IgD-negative memory B cell (primary cell): ENCODE measurements at places on chromosomes 16 and 17. TPM values are rescaled to one million over a fixed set of nuclear protein-coding genes. Genes with fewer than 3 reads are reported as not detected.

The ZDHHC1 gene
- polyA plus RNA-seq: 0.33 TPM

The CD300E gene
- polyA plus RNA-seq: 0.11 TPM

The KRTAP9-3 gene
- not detected for polyA plus RNA-seq

The PIMREG gene
- polyA plus RNA-seq: not detected

The NDRG4 gene
- polyA plus RNA-seq: 0.81 TPM

The HBA1 gene
- 12.1 TPM for polyA plus RNA-seq

The TENT4B gene
- 3.4 TPM for polyA plus RNA-seq

The BLTP2 gene
- polyA plus RNA-seq: 41.4 TPM

The CMTM2 gene
- not detected for polyA plus RNA-seq

The TEX19 gene
- polyA plus RNA-seq: 0.36 TPM

The FAM20A gene
- not detected for polyA plus RNA-seq

The EMC6 gene
- polyA plus RNA-seq: 81.8 TPM

The CPHXL2 gene
- 0.18 TPM for polyA plus RNA-seq

The ZNF319 gene
- 11.0 TPM for polyA plus RNA-seq

The RAMP2 gene
- not detected for polyA plus RNA-seq

The NEUROD2 gene
- not detected for polyA plus RNA-seq

The MYL11 gene
- polyA plus RNA-seq: 1.7 TPM

The SLC7A6OS gene
- 28.2 TPM for polyA plus RNA-seq

The COX6A2 gene
- not detected for polyA plus RNA-seq

The ERN2 gene
- polyA plus RNA-seq: not detected

The MTMR4 gene
- 37.0 TPM for polyA plus RNA-seq

The OSGIN1 gene
- polyA plus RNA-seq: 0.46 TPM

The IL21R gene
- 2.2 TPM for polyA plus RNA-seq

The CIAPIN1 gene
- 41.2 TPM for polyA plus RNA-seq

The CES3 gene
- 0.35 TPM for polyA plus RNA-seq

The DPEP1 gene
- polyA plus RNA-seq: not detected

The DNAI2 gene
- not detected for polyA plus RNA-seq

The NPIPB8 gene
- polyA plus RNA-seq: not detected

The RAI1 gene
- polyA plus RNA-seq: 3.0 TPM

The IRF8 gene
- 718 TPM for polyA plus RNA-seq

The PHF12 gene
- 11.6 TPM for polyA plus RNA-seq

The TBC1D3 gene
- polyA plus RNA-seq: not detected

The NOD2 gene
- polyA plus RNA-seq: 0.86 TPM

The JMJD8 gene
- 51.0 TPM for polyA plus RNA-seq

The ENPP7 gene
- 0.89 TPM for polyA plus RNA-seq

The BEAN1 gene
- polyA plus RNA-seq: not detected

The MYH11 gene
- 3.9 TPM for polyA plus RNA-seq

The CARD14 gene
- polyA plus RNA-seq: not detected

The UNKL gene
- 9.2 TPM for polyA plus RNA-seq

The FOXJ1 gene
- not detected for polyA plus RNA-seq

The ZNF207 gene
- polyA plus RNA-seq: 141 TPM

The NHLRC4 gene
- polyA plus RNA-seq: 4.5 TPM

The CHST6 gene
- 0.13 TPM for polyA plus RNA-seq

The NRN1L gene
- 0.95 TPM for polyA plus RNA-seq

The SLC6A2 gene
- polyA plus RNA-seq: not detected

The CA4 gene
- polyA plus RNA-seq: not detected

The SLC25A10 gene
- polyA plus RNA-seq: 2.4 TPM

The PLSCR3 gene
- 113 TPM for polyA plus RNA-seq

The CLEC18B gene
- polyA plus RNA-seq: not detected

The KRTAP2-2 gene
- not detected for polyA plus RNA-seq
